ENCODE measurements at places on chromosomes 2 and 18.

- DNase-seq, result no peak
Observed at GRCh38 chr18:7317804-7318231, 86.9 kb downstream of the LRRC30 start.

- no peak for DNase-seq
Observed at GRCh38 chr2:115183144-115183543, 740.7 kb downstream of the DPP10 start.

DNA sequence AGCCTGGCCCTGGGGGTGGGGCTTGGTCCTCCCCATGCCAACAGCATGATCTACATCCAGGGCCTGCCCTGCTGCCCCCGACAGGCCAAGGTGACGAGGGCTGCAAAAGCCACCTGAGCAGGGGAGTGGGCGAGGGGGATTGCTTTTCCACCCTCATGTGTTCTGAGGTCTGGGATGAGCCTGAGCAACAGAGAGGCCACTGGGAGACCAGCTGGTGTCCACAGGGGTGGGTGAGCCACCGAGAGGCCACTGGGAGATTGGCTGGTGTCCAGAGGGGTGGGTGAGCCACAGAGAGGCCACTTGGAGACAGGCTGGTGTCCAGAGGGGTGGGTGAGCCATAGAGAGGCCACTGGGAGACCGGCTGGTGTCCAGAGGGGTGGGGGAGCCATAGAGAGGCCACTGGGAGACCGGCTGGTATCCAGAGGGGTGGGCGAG, 147.4 kb upstream of the GPC1 start:
- no peak for DNase-seq

DNA sequence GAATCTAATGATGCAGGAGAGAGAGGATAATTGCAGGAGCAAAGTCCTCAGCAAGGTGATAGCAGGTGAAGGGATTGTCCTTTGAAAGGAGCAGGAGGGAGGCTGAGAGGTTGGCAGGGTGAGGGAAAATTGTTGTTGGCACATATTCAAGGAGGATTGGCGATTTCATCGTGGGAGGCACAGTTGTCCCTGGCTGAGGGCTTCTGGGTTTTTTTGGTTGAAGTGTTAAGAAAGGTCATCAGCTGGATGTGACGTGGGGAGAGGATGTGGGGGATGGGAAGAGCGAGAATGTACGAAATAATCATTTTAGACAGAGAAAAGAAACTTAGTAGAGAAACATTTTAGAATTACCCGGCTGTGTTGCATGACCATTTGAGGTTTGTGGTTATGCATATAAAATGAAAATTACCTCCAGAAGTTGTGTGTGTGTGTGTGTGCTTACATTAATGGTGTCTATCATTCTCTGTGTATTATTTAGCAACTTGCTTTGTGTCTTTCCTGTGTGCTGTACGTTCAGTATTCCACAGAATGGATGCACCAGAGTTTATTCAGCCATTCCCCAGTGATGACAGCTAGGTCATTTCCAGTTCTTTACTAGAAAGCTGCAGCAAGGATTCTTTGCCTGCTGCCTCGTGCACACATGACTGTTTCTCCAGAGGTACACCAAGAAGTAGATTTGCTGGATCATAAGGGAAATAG, 67.6 kb downstream of the SDC1 start:
- no peak for DNase-seq

GRCh38 chr2:41711736-41712135, 336.1 kb upstream of the PKDCC start:
- DNase-seq, result no peak

GRCh38 chr2:215760557-215760956, 252.8 kb downstream of the MREG start:
- DNase-seq, result no peak

Data from HFF-Myc (cell line).